ENCODE measurements at places on chromosomes 1 and 21. TPM values are rescaled to one million over a fixed set of nuclear protein-coding genes. Genes with fewer than 3 reads are reported as not detected.

DNAJC28 gene
- not detected for total RNA-seq

DNA sequence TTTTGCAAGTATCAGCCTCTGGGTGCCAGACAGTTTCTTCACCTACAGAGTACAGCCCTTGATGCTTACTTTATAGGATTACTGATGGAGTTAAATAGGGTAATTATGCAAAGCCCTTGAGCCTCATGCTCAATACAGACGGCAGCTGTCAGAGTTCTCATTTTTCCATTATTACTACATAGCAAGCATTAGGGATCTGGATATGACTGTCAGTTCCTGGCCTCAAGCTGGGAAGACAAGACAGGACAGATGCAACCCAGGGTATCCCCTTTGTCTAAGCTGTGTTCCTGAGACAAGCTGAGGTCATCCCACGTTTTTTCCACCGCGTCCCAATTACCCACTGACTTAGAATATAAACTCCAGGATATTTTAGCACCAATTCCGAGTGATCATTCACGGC, 94.4 kb downstream of the SLC35F3 start:
- peaks cover 4% of the 10 kb centered on the region for H3K27me3 ChIP-seq
- no peak overlapping the region for H3K4me3 ChIP-seq
- H3K27ac ChIP-seq = no peak overlapping the region
- H3K36me3 ChIP-seq = no peaks in the 10 kb centered on the region
- DNase-seq = no peak

PGLYRP4 gene
- not detected for total RNA-seq

DNA sequence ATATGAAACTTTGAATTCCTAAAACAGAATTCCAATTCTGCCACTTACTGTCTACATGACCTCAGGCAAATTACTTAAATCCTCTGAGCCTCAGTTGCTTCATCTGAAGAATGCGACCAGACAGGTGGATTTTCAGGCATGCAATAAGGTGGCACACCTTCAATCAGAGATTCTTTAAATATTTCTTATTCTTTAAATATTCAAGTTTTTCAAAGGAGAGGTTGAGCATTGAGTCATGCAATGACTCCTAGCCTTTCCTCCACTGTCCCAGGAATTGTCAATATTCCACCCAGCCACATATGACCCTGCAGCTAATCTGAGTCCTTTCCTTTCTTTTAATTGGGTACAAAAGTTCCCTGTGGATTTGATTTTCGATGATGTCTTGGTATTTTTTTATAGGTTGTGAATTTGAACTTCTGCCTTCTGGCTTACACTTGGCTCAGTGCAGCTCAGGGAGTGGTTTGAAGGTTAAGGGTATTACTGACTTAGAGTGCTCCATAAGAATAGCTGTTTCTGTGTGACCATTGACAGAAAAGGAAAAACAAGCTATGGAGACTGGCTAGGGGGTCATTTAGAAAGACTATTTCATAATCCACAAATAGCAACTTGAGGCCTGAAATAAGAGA, 52.2 kb upstream of the PRDX6 start:
- DNase-seq = no peak
- H3K36me3 ChIP-seq = no peaks in the 10 kb centered on the region
- no peaks in the 10 kb centered on the region for H3K27me3 ChIP-seq
- no peak overlapping the region for H3K4me3 ChIP-seq

DNA sequence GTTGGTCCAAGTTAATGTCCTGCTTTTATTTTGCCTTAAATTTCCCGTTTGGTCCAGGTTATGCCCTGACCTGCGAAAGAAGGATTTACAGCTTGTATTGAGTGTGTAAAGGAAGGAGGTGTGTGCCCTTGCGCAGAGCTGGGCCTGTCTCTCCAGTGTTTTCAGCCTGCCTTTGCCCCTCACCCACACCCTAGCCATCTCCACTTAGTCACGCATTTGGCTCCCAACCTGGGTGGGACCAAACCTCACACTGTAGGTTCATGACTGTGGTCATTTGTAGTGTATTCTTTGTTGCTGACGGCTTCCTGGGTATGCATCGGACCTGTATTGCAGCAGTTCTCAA, 572 bp upstream of the SRSF10 start:
- peak overlapping the region; percentile 97 for H3K27ac ChIP-seq
- peaks cover 8% of the 10 kb centered on the region for H3K36me3 ChIP-seq
- DNase-seq = peak; percentile 16
- H3K27me3 ChIP-seq = no peaks in the 10 kb centered on the region

CFAP141 gene
- not detected for total RNA-seq

UQCRHL gene
- 0.69 TPM for total RNA-seq

GBP3 gene
- 20.7 TPM for total RNA-seq

DNA sequence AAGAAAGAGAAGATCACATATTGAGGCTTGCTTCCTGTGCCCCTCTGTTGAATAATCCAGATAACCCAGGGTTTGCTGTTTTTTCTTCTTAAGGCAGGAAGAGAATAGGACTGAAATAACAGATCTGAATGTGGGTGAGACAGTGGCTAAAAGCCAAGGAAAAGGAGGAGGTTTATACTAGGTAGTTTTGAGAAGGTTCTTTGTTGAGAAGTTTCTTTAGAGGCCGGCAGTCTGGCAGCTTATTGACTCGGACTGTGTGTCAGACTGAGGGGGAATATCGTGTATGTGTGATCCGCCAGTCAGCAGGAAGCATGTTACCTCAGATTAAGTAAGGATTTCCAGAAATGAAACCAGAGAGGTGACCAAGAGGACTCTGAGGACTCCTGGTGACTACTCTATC, 119.8 kb downstream of the PLA2G4A start:
- DNase-seq = no peak
- H3K4me1 ChIP-seq = no peaks in the 10 kb centered on the region
- no peaks in the 10 kb centered on the region for H3K27me3 ChIP-seq

DNA sequence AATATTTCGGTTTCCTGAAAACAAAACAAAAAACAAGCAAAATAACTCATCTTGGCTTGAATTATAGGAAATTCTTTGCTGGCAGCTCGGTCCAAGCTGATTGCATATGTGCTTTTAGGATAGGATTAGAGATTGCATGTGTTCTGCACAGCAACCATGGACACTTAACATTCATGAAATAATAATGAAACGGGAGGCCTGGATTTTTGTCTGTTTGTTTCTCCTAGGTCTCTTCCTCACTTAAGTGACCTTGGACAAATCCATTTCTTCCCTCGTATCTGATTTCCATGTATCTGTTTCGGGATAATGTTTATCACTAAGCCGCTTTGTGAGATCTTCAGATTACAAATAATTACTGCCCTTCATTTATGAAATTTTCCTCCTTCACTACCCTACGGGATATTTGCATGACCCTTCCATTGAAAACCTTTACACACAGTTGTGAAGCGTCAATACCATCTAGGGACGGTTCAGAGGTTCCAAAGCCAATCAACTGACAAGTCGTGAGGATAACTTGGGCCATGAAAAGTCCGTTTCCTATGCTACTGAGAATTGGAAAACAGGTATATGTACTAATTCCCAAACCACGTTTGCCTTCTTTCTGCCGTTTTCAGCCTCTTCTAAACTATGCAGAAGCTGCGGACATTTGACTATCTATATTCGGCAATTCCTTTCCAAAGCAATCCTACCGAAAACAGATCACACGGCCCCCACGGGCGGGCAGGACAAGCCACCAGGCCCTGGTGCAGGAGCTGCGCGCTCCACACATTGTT, 1.3 kb upstream of the H3-3A start:
- H3K36me3 ChIP-seq = peaks cover 15% of the 10 kb centered on the region
- H3K4me1 ChIP-seq = peaks cover 14% of the 10 kb centered on the region
- H3K27ac ChIP-seq = peak overlapping the region; percentile 90
- peak overlapping the region; percentile 64 for H3K4me3 ChIP-seq

FABP3 gene
- total RNA-seq = not detected

KCNA2 gene
- total RNA-seq = 0.78 TPM

Measured in CD4-positive, alpha-beta T cell (primary cell).